ENCODE measurements at places on chromosomes 7 and 10.
A peak's percentile ranks its signal among the peaks of the same experiment; 100 is the strongest.

DNA sequence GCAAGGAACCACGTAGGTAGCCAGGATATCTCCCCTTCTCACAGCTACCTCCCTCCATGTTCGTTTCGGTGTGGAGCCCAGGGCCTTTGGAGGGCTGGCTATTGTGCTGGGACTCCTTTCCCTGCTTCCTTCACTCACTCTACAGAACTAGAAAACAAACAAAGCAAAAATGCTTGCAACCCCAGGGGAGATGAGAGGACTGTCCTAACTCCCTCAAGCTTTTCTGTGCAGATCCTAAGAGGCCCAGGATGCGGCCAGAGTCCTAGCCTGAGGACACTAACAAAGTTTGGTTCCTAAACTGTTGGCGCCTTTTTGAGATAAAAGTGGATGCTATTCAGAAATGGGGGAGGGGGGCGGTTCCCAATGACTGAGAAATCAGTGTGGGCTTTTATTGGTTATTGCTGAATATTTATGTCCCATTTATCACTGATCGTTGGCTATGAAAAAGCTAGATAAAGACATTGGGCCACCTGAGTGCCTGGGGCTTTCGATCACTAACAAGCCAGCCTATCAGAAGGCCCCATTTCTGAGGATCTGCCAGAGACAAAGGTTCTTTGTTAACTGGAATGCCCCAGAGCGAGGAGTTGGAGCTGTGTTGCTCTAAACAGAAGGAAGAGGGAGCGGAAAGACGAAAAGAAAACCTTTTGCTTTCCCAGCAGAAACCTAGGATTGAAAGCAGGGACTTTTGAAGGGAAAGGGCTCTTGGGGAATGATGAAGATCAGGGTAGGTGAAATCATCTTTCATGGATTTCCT lies 95.2 kb upstream of the EGR2 start:
- DNase-seq: no peak

DNA sequence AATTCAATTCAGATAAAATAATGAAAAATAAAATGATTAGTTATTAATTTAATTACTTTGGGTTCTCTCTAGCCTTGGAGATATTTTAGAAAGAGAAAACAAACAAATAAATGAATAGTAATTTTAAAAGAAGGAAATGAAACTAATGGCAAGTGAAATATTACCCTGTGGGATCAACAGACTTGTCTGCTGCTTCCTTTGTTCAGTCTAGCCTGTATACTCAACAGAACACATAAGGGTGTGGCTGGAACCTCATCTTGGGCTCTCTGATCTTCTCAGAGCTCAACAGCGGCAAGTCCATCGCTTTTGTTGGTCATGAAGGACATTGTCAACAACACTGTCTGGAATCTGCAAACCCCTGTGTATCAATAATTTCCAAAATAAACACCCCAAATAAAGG lies 904.9 kb downstream of the IPMK start:
- DNase-seq: no peak

DNA sequence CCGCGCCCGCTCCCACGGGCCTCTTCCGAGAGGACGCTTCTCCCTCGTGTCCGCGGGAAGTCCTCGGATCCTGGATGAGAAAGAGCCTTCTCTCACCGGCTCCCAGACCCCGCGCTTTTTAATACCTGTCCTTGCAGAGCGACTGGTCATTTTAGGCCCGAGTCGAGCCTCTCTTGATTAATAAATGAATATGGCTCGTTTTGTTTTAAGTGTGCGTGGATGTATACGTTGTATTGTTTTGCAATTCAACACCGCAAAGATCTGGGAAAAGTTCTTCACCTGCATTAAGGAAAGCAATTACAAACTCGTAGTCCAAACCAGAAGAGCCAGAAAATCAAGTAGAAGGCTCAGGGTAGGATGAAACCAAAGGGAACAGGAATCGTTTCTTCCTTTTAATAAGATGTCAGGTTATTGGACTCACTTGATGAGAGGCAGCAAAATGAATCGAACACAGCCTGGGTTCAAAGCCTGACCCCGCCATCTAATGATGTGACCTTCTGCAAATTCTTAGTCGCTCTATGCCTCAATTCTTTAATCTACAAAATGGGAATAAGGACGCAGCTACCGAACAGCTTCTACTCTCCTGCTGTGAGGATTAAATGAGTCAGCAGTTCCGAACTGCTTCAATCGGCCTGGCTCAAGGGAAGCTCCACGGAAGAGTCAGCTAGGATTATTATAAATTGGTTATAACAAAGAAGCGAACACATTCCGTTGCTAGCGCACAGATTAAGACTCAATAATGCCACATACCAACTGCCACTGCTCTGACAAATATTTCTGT lies 277.8 kb upstream of the NEBL start:
- DNase-seq: no peak

- DNase-seq: no peak
These were observed 598.6 kb downstream of the SH2D4B start for GRCh38 chr10:81136261-81136660.

GRCh38 chr10:62243647-62243997 lies 25.0 kb downstream of the RTKN2 start:
- no peak for DNase-seq

- DNase-seq: no peak
These were observed 654 bp downstream of the MUC3A start for GRCh38 chr7:100949933-100950443.

GRCh38 chr10:35486297-35486990 lies 118.7 kb upstream of the GJD4 start:
- DNase-seq: no peak

- peak; percentile 25 for DNase-seq
These were observed at the start of gene SMURF1 for GRCh38 chr7:99143853-99144672. TSS of gene SMURF1 (minus strand) at chr7:99144108. CDS start at chr7:99143780, 328 bp downstream.

- DNase-seq: no peak
These were observed 137.6 kb downstream of the C10orf105 start for GRCh38 chr10:71582019-71582418.

- no peak for DNase-seq
These were observed 181.3 kb upstream of the PHYHIPL start for GRCh38 chr10:58995058-58995596.

DNA sequence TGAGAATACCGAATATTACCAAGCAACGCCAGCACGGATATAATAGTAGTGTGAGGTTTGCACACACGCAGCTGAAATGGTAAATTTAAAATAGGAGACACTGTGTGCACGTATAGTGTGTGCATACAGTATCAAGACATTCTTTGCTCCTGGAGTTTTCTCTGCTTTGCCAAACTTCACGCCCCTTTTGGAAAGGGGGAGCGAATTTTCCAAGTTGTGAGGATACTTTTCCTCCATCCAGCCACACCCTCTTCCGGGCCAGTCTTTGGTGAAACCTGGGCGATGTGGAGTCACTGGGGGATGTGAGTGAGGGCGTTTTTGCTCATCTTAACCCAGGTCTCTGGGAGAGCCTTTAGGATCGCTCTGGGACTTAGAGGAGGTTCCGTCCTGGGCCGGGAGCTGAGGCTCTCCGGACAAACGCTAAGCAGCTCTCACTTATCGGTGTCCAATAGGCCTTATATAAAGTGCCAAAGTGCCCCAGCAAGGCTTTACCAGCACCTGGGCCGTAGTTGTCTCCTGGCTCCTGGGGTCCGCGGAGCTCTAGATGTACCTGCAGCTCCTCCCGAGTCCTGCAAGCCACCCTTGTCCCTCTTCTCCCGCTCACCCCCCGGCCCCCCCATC lies 160.0 kb upstream of the MKI67 start:
- no peak for DNase-seq

GRCh38 chr10:57983281-57983791 lies 284.4 kb downstream of the IPMK start:
- DNase-seq: no peak

All from stimulated activated CD4-positive, alpha-beta T cell treated with anti-CD3 and anti-CD28 coated beads, TNF-alpha, amount 100 ng/mL, for 24 hours (primary cell).